ENCODE measurements at places on chromosomes 1 and 21.

GRCh38 chr1:222994511-222995235 lies 148.4 kb downstream of the TLR5 start:
- peak; percentile 54 for DNase-seq

DNA sequence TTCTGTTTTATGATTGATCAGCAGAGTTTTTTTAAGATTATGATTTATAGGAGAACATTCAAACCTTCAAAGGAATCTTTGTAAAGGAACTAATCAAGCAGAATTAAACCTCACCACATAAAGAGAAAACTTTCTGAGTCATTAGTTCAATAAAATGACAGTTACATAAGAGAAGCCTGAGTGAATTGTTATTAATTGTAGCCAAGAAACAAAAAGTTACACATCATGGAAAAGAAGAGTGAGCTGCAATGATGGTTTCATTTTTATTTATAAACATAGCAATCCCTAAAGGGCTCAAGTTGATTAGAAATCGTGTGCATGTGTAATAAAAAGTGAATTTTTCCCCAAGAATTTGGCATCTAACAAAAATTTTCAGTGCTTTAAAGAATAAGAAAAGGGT lies 731.4 kb downstream of the LTN1 start:
- DNase-seq = no peak

GRCh38 chr1:194068446-194069167 lies 882.2 kb upstream of the B3GALT2 start:
- DNase-seq = no peak

- no peak for DNase-seq
Observed at GRCh38 chr1:183331091-183331742, 87.0 kb downstream of the NMNAT2 start.

DNA sequence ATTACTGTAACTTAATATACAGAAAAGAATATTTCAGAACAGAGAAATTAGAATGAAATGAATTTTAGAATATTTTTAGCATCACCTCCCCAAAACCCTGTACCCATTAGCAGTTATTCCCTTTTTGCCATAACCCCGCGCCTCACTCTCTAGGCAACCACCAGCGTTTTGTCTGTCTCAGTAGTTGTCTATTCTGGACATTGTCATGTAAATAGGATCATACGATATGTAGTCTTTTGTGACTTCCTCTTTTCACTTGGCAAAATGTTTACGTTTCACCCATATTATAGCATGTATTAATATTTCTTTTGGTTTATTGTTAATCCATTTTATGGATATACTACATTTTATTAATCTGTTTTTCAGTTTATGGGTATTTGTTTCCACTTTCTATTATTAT lies 24.9 kb downstream of the SOAT1 start:
- no peak for DNase-seq

DNA sequence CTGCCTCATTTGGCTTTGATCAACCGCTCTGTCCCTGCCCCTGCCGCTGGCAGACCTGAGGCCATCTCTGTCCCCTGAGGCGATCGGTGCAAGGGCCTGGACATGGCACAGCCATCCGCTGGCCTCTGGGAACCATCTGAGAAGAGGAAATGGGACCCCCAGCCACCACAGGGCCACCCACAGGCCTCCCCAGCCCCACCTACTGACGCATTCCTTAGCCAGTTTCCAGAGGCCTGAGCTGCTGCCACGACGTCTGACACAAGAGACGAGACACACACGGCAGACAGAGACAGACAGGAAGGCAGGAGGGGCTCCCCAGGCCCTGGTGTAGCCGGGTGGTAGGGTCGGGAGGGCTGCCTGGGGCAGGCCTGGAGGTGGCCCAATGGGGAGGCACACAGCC lies 37.3 kb upstream of the EDN2 start:
- no peak for DNase-seq

DNA sequence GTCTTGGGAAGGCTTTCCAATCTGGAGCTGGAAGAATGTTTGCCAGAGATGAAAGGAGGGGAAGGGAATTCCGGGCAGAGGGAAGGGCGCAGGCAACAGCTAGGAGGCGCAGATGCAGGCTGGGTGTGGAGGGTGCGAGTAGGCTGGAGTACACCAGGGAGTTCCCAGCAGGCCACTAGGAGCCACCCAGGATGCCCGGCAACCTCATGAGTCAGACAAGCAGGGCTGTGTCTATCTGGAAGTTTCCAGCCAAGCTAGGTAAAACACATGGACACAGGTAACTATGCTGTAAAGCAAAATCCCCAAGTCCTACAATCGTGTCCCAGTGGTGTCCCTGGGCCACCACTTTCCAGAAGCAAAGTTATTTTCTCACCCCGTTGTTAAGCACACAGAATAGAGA lies 990 bp upstream of the NBL1 start:
- no peak for DNase-seq

DNA sequence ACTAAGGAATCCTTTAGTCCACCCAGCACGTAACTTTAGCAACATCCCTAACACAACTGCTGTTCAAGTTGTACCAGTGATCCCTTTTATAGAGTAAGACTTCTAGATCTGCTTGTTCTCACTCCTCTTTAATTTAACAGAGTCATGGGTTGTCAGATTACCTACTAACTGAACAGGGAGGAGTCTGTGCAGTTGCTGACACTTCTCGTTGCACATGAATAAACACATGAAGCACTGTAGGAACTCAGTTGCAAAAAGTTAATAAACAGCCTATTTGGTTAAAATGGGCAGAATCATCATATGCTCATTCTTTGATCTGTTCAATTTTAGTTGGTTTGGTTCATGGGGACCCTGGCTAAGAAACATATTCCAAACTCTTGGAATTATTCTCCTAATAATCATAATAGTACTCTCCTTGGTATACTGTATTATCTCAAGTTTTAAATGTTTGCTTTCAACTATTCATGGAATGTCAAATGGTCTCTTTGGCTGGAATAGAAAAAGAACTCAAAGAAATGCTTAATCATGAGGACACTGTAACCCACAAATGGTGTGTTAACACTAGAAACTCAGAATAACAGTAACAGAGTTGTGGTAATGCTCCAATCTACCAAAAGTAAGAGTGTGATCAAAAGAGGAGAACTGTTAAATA lies 15.6 kb downstream of the PLPPR5 start:
- no peak for DNase-seq

DNA sequence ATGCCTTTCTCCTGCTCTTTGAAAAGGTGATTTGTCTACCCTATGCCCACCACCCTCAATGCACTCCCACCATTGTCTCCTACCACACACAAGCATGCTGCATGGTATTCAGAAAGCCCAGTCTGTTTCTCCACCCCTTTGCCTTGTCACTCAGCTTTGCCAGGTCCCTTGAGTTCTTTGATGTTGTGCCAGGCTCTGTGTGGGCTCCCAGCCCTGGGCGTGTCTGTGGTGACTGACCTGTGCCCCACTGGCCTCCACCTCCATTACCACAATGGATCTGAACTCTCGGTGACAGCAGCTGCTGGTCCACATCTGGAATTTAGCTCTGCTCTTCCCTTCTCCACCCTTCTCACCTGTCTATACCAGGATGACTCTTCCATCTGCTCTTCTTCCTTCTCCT lies 34.9 kb downstream of the ATP2B4 start:
- no peak for DNase-seq

DNA sequence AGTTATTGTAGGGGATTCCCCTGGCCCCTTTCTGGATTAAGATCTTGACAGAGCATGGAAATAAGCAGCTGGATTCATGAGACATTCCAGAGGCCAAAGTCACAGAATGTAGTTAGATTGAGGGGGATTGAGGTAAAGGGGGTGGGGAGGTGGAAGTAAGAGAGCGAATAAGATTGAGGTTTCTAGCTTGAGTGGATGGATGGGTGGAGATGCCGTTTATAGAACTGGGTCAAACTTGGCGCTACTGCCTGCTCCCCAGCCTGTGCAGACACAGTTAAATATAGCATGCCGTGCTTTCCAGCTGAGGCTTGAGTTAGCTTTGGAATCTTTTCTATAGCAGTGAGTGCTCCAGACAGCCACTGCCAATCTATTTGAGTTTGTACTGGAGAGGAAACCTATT lies 85.7 kb downstream of the DYRK1A start:
- no peak for DNase-seq

DNA sequence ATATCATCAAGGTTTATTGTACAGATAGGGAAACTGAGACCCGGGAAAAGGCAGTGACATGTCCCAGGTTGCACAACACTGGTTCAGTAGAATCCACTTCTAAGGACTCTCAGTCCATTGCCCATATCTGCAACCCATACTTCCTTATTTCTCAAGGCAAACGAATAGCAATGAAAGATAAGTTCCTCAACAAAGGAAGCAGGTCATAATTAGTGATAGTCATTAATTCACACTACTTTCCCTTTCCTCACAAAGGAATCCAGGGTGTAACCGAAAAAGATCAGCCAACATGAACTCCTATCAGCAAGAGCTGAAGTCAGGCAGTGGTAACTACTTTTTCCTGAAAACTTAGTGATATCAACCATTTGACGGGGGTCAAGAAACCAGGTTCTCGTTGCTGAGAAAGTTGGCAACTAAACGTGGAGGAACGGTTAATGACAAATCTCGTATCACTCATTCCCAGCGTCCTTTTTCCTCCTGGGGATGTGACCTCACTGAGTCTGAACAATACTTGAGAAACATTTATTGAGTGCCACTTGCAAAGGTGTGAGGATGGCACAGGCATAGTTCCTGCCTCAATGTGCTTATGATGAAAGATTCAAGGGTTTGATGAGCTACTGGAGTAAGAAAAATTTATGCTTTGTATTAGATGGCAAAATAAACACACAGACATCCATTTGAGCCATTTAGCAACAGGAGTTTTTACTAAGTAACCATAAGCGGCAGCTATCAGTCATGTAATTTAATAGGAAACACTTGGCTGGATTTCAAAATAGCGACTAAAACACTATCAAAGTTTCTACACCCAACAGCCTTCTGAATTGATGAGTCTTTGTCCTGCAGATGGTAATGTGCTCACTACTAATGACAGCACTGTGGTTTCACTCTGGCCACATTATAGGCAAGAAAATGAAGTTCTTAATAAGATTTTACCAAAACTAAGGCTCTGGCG lies 82.3 kb downstream of the PLPP3 start:
- no peak for DNase-seq

GRCh38 chr1:114336360-114336759 lies 174.6 kb downstream of the TRIM33 start:
- no peak for DNase-seq

- DNase-seq = no peak
Observed at GRCh38 chr1:89567797-89568196, 43.2 kb downstream of the LRRC8B start.

DNA sequence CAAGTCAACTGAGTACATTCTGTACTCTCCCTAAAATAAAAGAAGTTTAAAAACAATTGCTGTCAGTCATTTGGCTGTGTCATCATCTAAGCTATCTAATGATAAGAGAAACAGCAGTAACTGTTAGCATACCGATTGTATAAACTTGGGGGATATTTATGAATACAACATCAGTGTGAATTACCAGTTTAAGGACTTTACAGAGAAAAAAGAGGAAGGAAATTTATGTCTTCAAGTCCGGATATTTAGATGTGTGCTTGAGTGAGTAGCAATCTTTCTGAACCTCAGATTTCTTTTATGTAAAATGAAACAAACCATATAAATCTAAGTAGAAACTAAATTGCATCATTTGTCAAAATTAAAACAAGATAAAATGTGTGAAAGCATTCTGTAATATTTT lies 1557.0 kb downstream of the MRPL39 start:
- DNase-seq = no peak

DNA sequence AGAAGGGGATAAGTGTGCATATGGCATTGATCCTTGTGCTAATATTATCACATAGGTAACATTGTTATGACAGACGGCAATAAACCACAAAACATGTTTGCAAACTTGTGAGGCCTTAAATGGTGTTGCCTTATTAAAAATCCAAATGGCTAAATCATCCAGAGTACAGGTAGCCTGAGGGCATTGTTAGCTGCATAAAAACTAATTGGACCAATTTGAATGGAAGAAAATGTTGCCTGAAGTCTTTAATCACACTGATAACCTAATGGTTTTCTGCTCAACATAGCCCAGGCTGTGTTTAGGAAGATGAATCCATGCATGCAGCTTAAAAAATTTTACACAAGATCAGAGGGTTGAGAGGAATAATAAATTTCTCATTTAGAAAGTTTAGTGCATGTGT lies 19.4 kb upstream of the LRRC53 start:
- no peak for DNase-seq

DNA sequence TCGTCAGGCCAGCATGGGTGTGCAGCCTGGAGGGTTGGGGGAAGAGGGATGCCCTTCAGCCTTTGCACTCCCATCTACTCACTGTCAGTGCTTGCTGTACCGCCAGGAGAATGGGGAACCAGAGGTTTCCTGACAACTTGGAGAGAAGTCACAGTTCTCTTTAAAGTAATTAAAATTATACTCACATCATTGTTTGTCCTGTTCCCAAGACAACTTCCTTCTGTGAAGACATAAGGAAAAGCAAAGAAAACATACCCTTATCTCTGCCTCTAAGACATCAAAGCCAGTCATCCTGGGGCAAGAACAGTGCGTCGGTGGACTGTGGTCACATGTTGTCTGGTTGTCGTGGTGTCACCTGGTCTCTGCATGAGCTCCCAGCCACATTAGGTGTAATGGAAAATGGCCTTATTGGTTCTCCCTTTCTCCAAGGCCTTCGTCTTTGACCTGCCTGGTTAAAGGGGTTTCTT lies 17.6 kb downstream of the TRAF5 start:
- DNase-seq = no peak

DNA sequence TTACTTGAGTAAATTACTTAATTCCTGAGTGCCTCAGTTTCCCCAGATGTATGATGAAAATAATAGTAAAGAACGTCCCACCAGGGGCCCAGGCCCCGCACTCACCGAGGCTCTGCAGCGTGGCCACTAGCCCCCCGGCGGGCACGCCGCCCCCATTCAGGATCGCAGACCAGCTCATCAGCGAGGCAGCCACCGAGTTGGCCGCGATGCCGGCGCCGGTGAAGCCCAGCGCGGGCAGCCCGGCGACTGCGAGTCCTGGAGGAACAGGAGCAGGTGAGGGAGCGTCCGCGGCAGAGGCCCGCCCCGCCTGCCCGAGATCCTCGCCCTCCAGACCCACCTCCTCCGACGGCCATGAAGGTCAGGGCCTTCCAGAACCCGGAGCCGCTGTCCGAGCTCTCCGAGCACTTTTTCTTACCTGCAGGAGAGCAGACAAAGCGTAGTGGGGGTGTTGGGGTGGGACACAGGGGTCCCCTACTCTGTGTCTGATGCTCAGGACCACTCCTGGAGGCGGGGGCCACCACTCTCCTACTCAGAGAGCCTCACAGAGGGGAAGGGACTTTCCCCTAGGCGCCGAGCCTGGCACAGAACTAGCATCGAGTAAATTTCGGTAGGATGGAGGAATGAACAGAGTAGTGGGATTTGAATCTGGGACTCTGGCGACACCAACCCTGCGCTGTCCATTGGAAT lies 3.7 kb downstream of the IFI6 start:
- DNase-seq = no peak

GRCh38 chr1:62800825-62801306 lies 16.9 kb downstream of the ATG4C start:
- DNase-seq = no peak

- DNase-seq = no peak
Observed at GRCh38 chr1:183645531-183645930, 7.6 kb downstream of the APOBEC4 start.

DNA sequence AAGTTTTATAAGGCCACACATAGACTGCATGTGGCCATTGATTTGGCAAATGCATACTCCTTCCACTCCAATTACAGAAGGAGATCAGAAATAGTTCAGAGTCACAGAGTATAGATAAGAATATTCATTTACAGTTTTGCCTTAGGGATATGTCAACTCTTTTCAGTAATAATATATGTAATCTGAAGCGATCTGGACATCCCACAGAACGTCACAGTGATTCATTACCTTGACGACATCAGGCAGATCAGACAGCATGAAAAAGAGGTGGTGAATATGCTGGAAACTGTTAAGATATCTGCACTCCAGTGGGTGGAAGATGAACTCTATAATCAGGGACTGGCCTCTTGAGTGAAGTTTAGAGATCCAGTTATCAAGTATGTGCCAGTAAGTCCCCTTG lies 240.4 kb downstream of the DPYD start:
- no peak for DNase-seq
